ENCODE measurements at places on chromosomes 4 and X. TPM values are rescaled to one million over a fixed set of nuclear protein-coding genes. Genes with fewer than 3 reads are reported as not detected.

- H3K36me3 ChIP-seq = no peaks in the 10 kb centered on the region
- DNase-seq = no peak
- H3K27me3 ChIP-seq = no peaks in the 10 kb centered on the region
- H3K4me1 ChIP-seq = no peaks in the 10 kb centered on the region
Observed at GRCh38 chrX:151516538-151517187, 46.8 kb upstream of the PASD1 start.

GRCh38 chr4:155943605-155944291 is 9.9 kb downstream of the CTSO start:
- H3K27me3 ChIP-seq = no peaks in the 10 kb centered on the region
- H3K4me3 ChIP-seq = no peak overlapping the region
- H3K36me3 ChIP-seq = peaks cover 8% of the 10 kb centered on the region
- no peak overlapping the region for H3K27ac ChIP-seq
- no peaks in the 10 kb centered on the region for H3K4me1 ChIP-seq

DNA sequence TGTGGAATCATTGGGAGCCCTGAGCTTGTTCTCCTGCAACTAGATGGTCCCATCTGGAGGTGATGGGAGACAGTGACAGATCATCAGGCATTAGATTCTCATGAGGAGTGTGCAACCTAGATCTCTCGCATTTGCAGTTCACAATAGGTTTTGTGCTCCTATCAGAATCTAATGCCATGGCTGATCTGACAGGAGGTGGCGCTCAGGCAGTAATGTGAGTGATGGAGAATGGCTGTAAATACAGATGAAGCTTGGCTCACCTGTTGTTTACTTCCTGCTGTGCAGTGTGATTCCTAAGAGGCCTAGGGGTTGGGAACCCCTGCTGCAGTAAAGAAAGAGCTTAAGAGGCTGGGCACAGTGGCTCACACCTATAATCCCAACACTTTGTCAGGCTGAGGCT is 42.2 kb upstream of the PUDP start:
- H3K36me3 ChIP-seq = peaks cover 4% of the 10 kb centered on the region
- no peak overlapping the region for H3K4me3 ChIP-seq
- no peaks in the 10 kb centered on the region for H3K4me1 ChIP-seq
- peaks cover 9% of the 10 kb centered on the region for H3K27me3 ChIP-seq

DNA sequence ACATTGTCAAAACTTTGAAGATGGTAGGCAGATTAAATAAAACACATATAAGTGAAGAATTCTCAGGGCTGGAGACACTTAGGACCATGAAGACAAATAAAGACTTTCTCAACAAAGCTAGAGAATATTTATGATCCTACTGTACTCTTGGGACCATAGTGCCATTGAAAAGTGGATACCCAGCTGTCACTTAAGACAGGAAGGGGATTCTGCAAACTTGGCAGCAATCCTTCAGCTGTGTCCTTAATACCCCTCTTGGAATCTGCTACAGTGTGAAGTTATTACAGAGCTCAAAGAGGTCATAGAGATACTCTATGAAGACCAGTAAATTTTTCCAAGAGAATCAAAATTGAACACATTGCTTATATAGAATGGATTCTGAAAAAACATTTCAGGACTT is 24.3 kb downstream of the PDE5A start:
- no peak overlapping the region for H3K27ac ChIP-seq
- DNase-seq = peak; percentile 60
- H3K27me3 ChIP-seq = no peaks in the 10 kb centered on the region
- no peak overlapping the region for H3K4me3 ChIP-seq
- peaks cover 2% of the 10 kb centered on the region for H3K4me1 ChIP-seq
- H3K36me3 ChIP-seq = peaks cover 5% of the 10 kb centered on the region

The LRAT gene
- total RNA-seq = 0.35 TPM

- H3K4me3 ChIP-seq = no peak overlapping the region
- H3K27ac ChIP-seq = no peak overlapping the region
- no peak for DNase-seq
- peaks cover 4% of the 10 kb centered on the region for H3K27me3 ChIP-seq
- H3K4me1 ChIP-seq = no peaks in the 10 kb centered on the region
- no peaks in the 10 kb centered on the region for H3K36me3 ChIP-seq
Observed at GRCh38 chrX:42378857-42379256, 399.1 kb downstream of the PPP1R2C start.

The GSPT2 gene
- total RNA-seq = 5.7 TPM

DNA sequence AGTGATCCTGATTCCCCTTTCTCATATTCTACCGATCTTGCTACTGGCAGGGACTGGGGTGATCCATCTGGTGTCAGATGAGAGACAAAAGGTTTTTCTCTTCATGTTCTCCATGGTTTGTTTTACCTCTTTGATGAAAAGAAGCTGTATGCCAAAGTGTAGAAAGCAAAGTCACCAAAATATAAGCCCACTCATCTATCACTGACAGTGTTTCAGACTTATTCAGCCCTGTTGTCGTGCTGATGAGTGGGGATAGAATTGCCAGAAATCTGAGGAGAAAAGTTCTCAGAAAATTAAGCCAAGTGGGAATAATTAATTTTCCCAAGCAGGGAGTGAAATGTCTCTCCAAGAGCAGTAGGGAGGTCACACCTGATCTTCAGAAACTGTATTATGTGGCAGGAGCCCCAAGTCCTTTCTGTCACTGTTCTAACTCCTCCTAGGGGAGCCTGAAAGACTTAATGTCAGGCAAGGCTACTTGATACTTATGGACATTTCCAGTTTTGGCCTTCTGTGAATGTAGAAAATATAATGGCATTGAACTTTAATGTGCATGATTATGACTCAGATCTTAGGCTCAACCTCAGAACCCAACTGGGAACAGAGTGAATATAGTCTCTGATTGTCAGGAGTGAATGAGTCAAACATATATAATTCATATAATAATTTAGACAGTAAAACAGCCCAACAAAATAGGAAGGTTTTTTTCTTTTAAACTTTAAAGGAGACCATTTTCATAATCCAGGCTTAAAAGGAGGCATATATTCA is 298.1 kb downstream of the ANKRD50 start:
- peak overlapping the region; percentile 75 for H3K27ac ChIP-seq
- H3K36me3 ChIP-seq = no peaks in the 10 kb centered on the region

The SHROOM2 gene
- 0.84 TPM for total RNA-seq

- peak; percentile 72 for DNase-seq
- no peak overlapping the region for H3K4me3 ChIP-seq
- no peaks in the 10 kb centered on the region for H3K4me1 ChIP-seq
- no peak overlapping the region for H3K27ac ChIP-seq
- no peaks in the 10 kb centered on the region for H3K36me3 ChIP-seq
- H3K27me3 ChIP-seq = no peaks in the 10 kb centered on the region
Observed at GRCh38 chr4:85457752-85458467, 17.0 kb upstream of the ARHGAP24 start.

- H3K4me1 ChIP-seq = no peaks in the 10 kb centered on the region
- DNase-seq = no peak
- no peak overlapping the region for H3K27ac ChIP-seq
- H3K36me3 ChIP-seq = no peaks in the 10 kb centered on the region
Observed at GRCh38 chrX:46904626-46905025, 7.6 kb upstream of the JADE3 start.

DNA sequence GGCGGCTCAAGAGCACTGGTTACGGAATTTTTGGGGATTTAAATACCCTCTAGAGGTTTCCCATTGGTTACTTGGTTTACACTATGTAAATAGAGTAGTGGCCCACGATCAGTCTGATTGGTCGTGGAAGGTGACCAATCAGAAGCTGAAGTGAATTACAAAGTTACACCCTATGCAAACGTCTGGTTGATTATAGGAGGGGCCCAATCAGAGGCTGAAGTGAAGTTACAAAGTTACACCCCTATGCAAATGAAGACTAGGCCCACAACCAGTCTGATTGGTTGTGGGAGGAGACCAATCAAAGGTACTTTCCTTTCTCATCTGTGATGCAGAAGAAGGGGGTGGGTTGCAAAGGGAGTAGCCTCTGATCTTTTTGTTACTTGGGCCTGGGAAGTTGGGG is 45.1 kb upstream of the HSD17B10 start:
- peaks cover 46% of the 10 kb centered on the region for H3K27me3 ChIP-seq
- no peak for DNase-seq
- no peaks in the 10 kb centered on the region for H3K4me1 ChIP-seq
- no peaks in the 10 kb centered on the region for H3K36me3 ChIP-seq

GRCh38 chr4:11597506-11597905 is 168.8 kb upstream of the HS3ST1 start:
- H3K27ac ChIP-seq = no peak overlapping the region
- no peaks in the 10 kb centered on the region for H3K36me3 ChIP-seq
- H3K27me3 ChIP-seq = no peaks in the 10 kb centered on the region
- no peak for DNase-seq
- H3K4me1 ChIP-seq = no peaks in the 10 kb centered on the region
- no peak overlapping the region for H3K4me3 ChIP-seq

The VGLL1 gene
- total RNA-seq = 0.09 TPM

GRCh38 chr4:44149282-44149681 is 299.3 kb downstream of the KCTD8 start:
- H3K4me1 ChIP-seq = no peaks in the 10 kb centered on the region
- no peaks in the 10 kb centered on the region for H3K36me3 ChIP-seq
- H3K27ac ChIP-seq = no peak overlapping the region

GRCh38 chr4:179353786-179354185 is 1911.5 kb upstream of the AGA start:
- no peaks in the 10 kb centered on the region for H3K36me3 ChIP-seq
- H3K4me3 ChIP-seq = no peak overlapping the region
- no peaks in the 10 kb centered on the region for H3K4me1 ChIP-seq
- no peak for DNase-seq

The AFP gene
- 1.2 TPM for total RNA-seq

DNA sequence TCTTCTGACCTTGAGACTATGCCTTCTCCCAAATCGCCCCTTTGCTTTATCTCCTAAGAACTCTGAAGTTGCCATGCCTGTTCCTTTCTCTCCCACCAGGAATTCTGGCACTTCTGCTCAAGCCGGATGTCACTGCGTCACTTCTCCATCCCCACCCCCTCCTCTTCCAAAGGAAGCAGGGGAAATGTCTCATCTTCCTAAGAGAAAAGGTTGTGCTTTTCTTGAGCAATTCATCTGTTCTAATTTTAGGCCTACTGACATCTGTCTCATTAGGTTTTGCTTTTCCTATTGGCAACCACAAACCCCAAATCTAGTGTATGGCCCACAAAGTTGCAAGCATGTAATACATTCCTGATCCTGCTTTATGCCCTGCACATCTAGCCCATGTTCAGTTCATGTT is 163.1 kb upstream of the PLAC1 start:
- DNase-seq = peak; percentile 57
- no peaks in the 10 kb centered on the region for H3K36me3 ChIP-seq
- H3K27ac ChIP-seq = peak overlapping the region; percentile 71
- H3K27me3 ChIP-seq = no peaks in the 10 kb centered on the region
- H3K4me3 ChIP-seq = no peak overlapping the region

The SSX2B gene
- total RNA-seq = not detected

- no peaks in the 10 kb centered on the region for H3K4me1 ChIP-seq
- no peak overlapping the region for H3K27ac ChIP-seq
- no peak overlapping the region for H3K4me3 ChIP-seq
- no peaks in the 10 kb centered on the region for H3K36me3 ChIP-seq
- no peak for DNase-seq
Observed at GRCh38 chr4:28639747-28640146, 1779.1 kb downstream of the STIM2 start.

The EGFL6 gene
- 86.4 TPM for total RNA-seq

DNA sequence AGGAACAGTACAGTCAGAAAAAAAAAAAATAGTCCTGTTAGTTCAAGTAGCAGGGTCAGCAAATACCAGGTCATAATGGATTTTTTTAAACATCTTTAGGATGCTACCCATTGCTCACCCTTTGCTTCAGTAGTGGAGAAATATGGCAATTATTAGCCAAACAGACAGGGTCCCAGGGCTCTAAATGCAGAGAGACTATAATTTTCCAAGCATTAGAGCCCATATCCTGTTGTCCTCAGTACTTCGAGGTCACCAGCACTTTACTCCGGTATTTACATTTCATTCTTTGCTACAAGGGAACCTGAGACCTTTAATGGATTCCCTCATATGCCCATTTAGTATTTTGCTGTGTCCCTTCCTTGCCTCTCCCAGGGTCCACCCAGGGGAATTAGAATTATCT is 1562.9 kb upstream of the TENM3 start:
- no peak overlapping the region for H3K27ac ChIP-seq
- H3K27me3 ChIP-seq = no peaks in the 10 kb centered on the region
- H3K36me3 ChIP-seq = no peaks in the 10 kb centered on the region
- no peaks in the 10 kb centered on the region for H3K4me1 ChIP-seq
- no peak for DNase-seq

- peaks cover 2% of the 10 kb centered on the region for H3K4me1 ChIP-seq
- DNase-seq = peak; percentile 92
- H3K4me3 ChIP-seq = peak overlapping the region; percentile 71
- peak overlapping the region; percentile 97 for H3K27ac ChIP-seq
- H3K27me3 ChIP-seq = no peaks in the 10 kb centered on the region
Observed at GRCh38 chr4:145482209-145483037, 770 bp downstream of the SMAD1 start.

GRCh38 chr4:25830548-25830947 is 32.2 kb downstream of the SEL1L3 start:
- peaks cover 10% of the 10 kb centered on the region for H3K4me1 ChIP-seq
- no peaks in the 10 kb centered on the region for H3K36me3 ChIP-seq
- H3K27ac ChIP-seq = no peak overlapping the region
- H3K4me3 ChIP-seq = no peak overlapping the region
- no peak for DNase-seq

The DUX4 gene
- total RNA-seq = not detected

DNA sequence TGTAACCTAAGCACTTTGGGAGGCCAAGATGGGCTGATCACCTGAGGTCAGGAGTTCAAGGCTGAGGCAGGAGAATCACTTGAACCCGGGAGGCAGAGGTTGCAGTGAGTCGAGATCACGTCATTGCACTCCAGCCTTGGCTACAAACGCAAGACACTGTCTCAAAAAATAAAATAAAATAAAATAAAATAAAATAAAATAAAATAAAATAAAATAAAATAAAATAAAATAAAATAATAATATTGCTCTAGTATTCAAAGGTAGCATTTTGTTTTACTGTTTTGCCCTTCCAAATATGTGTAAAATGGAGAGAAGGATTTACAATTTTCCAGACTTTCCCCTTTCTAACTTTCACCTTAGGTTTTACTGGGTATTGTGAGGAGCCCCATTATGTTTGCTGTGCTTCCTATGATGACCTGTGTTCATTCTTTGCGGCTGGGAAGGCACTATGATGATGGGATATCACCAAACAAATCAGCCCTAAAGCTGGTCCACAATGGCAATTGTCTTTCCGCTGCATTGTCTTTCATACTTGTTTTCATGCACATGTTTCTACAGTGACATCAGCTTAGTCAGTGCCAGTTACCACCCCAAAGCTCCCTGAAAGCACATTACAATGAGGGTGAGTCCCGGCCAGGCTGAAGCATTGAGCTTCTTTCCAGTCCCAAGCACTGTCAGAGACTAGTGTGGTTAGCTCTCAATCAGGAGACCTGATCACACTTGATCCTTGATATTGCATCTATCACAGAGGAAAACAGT is 50.8 kb downstream of the DTHD1 start:
- no peaks in the 10 kb centered on the region for H3K36me3 ChIP-seq
- no peak overlapping the region for H3K4me3 ChIP-seq
- no peaks in the 10 kb centered on the region for H3K4me1 ChIP-seq
- H3K27ac ChIP-seq = no peak overlapping the region
- DNase-seq = no peak
